Putamen (tissue), 1 donor: ENCODE measurements at places on chromosomes 5 and 9.

DNA sequence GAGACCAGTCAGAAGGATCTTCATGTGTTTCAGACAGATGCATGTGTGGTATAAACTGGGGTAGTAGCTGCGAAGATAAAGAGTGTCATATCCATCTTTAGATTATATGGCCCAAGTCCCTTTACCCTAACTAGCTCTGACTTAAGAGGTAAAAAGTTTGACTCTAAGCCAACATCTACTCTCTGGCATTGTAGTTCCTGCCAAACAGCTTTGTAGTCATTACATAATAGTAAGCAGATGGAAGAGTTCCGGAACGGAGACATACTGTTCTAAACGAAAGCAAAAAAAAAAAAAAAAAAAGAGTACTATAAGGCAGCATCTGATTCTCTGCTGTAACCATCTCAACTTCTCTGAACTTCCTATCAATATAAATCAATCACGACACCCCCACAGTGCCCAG lies 48.8 kb downstream of the CEMIP2 start:
- no peak for DNase-seq

DNA sequence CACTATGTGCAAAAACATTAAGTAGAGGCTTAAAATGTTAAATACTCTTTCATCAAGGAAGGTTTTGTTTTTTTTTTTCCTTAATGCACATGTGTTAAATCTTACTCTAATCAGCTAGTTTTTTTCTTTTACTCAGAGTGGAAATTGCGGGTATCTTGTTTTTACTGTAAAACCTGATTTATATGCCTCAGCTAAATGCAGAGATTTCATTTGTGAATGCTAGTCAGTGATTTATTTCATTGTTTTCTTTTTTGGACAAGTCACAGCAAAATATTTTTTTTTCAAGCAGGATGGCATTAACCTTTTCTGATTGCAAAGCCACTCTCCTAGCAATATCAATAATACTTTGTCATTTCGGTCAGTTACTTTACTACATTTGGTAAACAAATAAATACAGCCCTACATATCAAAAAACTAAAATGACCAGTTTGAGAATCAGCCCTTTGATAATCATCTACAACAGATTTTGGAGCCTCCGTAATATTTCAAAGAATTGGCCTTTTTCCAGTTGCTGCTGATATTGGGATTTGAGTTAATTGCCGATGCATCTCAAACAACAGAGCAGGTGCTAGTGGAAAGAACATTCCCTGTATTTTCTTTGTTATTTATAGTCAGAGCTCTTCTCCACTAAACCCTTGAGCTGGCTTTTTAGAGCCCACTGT lies 579.2 kb upstream of the ZNF608 start:
- no peak for DNase-seq

DNA sequence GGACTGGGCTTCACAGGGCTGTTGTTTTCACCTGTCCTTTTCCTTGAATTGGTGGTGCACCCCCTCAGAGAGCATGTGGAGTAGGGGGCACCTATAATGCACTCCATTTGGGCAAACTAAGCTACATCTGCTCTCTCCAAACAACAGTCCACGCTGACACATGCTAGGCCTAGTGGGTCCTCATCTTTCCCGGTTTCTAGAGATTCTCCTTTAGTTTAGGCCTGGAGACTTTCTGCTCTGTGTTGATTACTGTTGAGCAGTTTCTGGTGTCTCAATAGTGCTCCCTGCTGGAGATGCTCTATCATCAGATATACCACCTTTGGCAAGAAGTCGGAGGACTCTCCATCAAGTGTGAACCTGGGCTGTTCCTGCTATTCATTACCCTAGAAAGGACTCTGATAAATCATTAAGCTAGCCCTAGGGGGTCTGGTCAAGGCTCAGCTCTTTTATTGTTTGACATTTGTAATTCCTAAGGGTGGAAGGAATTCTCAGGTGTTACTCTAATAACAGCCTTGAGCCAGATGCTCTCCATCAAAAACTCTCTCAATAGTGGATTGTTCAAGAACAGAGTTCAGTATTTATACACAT lies 64.0 kb upstream of the FYB1 start:
- peak; percentile 52 for DNase-seq

- no peak for DNase-seq
Observed at GRCh38 chr5:133397990-133398645, 214.2 kb downstream of the FSTL4 start.

DNA sequence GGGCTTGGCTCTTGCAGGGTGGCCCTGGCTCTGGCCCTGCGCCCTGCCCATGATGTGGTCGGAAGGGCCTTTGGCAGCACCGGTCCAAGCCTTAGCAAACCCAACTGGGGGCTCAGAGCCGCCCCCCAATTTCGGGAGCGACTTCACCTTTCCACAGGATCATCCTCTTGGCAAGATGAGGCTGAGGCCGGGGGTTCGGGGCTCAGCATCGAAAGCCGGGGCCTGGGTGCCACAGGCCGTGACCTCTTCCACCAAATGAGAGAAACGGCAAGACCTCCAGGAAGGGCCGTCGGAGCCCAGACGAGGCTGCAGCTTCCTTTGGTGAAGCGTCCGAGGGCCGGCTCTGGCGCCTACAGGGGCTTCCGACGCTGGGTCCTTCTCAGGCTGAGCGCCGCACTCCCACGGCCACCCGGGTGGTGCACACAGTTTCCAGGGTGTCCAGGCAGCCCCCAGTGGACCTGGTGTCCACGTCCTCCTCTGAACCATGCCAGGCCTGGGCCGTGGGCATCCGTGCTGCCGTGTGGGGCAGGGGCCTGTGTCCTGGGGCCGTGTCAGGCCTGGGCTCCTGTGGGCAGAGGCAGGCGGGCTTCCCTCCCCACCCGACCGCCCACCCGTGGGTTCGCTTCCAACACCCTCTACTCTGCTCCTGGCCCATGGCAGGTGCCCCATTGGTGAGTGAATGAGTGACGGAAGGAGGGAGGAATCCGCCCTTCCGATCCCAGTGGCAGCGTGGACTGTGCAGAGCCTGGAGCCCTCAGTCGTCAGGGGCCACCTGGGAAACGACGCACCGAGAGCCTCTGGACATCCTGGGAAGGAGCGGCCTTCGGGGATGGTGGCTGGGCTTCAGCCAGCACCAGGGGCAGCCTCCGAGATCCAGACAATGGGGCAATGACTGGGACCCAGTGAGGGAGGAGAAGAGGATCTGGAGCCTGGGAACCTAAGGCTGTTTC lies 5.2 kb upstream of the AGPAT2 start:
- DNase-seq = no peak

GRCh38 chr5:138696501-138696900 lies 56.7 kb upstream of the CTNNA1 start:
- peak; percentile 21 for DNase-seq

GRCh38 chr9:26260238-26260637 lies 582.0 kb upstream of the TUSC1 start:
- no peak for DNase-seq

GRCh38 chr5:135387629-135387960 lies 11.4 kb downstream of the MACROH2A1 start:
- no peak for DNase-seq

DNA sequence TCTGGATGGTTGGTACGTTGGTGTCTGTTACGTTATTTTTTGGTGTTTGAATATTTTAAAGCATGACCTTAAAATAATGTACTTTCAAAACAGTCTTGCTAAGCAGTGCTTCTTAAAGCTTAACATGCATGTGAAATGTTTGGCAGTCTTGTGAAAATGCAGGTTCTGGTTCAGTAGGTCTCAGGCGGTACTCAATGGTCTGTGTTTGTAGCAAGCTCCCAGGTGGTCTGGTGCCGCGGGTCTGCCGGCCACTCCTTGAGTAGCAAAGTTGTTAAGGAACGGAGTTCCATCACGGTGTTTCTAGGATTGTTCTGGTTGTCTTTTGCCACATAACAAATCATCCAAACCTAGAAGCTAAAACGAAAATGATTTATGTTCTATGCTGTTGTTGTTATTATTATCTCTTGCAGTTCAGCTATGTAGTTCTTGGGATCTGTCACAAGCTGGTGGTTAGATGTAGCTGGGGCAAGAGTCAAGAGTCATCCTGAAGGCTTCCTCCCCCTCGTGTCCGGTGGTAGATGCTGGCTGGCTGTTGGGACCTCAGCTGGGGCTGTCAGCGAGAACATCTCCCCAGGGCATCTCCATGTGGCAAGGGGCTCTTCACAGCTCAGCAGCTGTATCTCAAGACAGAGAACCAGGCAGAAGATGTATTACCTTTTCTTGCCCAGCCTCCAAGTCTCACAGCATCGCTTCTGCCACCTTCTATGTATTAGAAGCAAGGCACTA lies 186.8 kb downstream of the PALM2AKAP2 start:
- DNase-seq = no peak

DNA sequence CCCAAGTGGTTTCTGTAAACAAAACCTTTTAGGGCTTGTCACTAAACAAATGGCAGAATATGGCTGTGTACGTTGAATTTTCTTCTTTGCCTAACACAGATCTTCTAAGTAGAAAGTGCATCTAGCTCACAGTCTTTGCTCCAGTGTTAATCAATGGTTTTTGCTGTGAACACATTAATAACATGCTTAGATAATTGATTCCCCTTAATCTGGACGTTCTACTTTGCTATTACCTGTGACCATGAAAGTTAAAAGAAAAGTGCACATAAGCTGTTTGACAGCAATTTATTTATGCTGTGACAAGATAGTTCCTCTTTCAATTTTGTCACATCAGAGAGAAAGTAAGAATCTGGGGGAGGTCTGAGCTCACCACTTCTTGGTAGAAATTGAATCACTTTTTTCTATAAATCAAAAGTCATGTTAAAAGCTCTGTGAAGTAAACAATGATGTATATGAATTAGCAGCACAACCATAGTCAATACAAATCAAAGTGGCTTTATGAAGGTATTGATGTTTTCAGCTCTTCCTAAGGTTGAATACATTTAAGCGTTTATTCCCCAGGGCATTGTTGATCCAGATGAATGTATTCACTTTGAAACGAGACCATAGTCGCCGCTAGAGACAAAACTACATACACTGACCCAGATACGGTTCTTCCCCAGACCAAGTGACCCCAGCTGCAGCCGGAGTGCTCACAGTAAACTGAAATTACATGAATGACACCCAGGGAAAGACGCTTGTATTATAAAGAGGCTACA lies 174.6 kb upstream of the ZNF608 start:
- no peak for DNase-seq

- peak; percentile 86 for DNase-seq
Observed at GRCh38 chr5:175478384-175479124, at the start of gene SFXN1. TSS of gene SFXN1 (plus strand) at chr5:175478560. CDS start at chr5:175492104, 13,544 bp downstream.

- DNase-seq = no peak
Observed at GRCh38 chr5:39057734-39058133, 16.5 kb downstream of the RICTOR start.

DNA sequence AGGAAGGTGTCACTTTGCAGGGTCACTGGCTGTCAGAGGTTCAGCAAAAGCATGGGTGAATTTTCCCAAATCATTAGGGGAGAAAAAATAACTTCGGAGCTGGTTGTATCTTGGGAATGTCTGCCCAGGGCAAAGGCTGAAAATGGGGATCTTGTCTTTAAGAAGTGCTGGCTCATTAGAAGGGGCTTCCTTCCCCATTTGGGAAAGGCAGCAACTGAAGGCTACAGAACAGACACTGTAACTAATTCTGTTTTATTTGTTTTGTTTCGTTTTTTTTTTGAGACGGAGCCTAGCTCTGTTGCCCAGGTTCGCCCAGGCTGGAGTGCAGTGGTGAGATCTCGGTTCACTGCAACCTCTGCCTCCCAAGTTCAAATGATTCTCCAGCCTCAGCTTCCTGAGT lies 70.3 kb upstream of the PCA3 start:
- no peak for DNase-seq

- no peak for DNase-seq
Observed at GRCh38 chr9:135378751-135379150, 100.8 kb upstream of the PPP1R26 start.
